GM23248 (cell line): ENCODE measurements at places on chromosomes 5 and 9. TPM values are rescaled to one million over a fixed set of nuclear protein-coding genes. Genes with fewer than 3 reads are reported as not detected.

- H3K4me3 ChIP-seq: no peak overlapping the region
- no peaks in the 10 kb centered on the region for H3K36me3 ChIP-seq
- H3K4me1 ChIP-seq: no peaks in the 10 kb centered on the region
- H3K27me3 ChIP-seq: no peaks in the 10 kb centered on the region
- H3K27ac ChIP-seq: no peak overlapping the region
Measured at GRCh38 chr5:7714119-7714518, 136.8 kb downstream of the CFAP90 start.

UBLCP1 gene
- 24.5 and 38.2 TPM in 2 replicates for total RNA-seq

GRCh38 chr5:139407517-139407916 is 3.6 kb upstream of the SPATA24 start:
- H3K27ac ChIP-seq: no peak overlapping the region
- H3K36me3 ChIP-seq: no peaks in the 10 kb centered on the region
- peaks cover 29% of the 10 kb centered on the region for H3K4me1 ChIP-seq
- H3K27me3 ChIP-seq: no peaks in the 10 kb centered on the region
- DNase-seq: no peak

- H3K36me3 ChIP-seq: no peaks in the 10 kb centered on the region
- no peak overlapping the region for H3K4me3 ChIP-seq
- DNase-seq: peak; percentile 65
Measured at GRCh38 chr5:152532714-152533113, 127.6 kb upstream of the NMUR2 start.

DNA sequence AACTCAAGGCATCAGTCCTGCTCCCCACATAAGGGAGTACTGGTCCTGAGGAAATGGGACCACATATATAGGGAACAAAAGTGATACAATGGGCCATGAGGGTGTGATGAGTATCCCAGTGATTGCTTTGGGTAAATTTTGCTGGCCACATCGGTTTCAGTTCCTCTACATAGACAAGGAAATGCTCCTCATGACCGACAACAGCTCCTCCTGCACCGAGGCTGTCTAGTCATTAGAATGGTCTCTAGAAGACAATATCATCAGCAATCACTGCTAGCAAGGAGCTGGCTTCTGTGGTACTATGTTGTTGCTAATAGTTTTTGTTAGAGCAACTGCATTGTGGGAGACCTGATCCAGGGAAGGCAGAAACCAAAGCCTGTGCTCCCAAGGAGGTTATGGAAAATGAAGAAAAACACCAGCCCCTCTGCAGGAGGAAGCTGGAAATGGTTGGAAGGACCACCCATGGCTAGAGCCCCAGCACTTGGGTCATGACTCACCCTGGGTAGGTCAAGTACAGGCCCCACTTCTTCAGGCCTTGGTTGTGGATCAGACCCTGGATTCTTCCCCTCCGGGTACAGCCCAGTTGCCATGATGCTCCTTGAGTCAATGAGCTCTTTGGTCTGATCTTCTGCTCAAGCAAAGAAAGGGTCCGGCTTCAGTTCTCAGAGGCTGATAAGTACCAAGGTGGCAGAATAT is 3.4 kb upstream of the CTSL start:
- H3K36me3 ChIP-seq: peaks cover 2% of the 10 kb centered on the region; the same call in 1 of the 2 replicates
- no peaks in the 10 kb centered on the region for H3K27me3 ChIP-seq
- no peak overlapping the region for H3K4me3 ChIP-seq
- no peak overlapping the region for H3K27ac ChIP-seq

DNA sequence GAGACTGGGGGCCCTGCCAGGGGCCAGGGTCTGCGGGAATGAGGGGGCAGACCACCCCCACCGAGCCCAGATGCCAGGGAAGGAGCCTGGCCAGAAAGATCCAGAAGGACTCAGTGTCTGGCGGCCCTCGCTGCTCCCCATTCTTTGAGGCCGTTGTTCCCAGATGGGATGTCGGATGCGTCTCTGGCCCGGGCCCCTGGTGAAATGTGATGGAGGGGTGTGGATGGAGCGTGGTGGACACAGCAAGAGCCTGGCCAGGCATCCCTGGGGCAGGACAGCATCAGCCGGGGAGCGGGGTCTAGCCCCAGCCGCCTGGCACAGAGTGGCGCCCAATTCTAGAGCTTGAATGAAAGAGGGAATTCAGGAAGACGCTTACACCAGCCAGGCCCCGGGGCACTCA is 46.2 kb upstream of the NKD2 start:
- H3K4me3 ChIP-seq: no peak overlapping the region
- H3K27ac ChIP-seq: no peak overlapping the region
- peaks cover 24% of the 10 kb centered on the region; the same call in 1 of the 2 replicates for H3K27me3 ChIP-seq
- H3K4me1 ChIP-seq: peaks cover 25% of the 10 kb centered on the region
- H3K36me3 ChIP-seq: no peaks in the 10 kb centered on the region
- no peak for DNase-seq

GRCh38 chr5:89480406-89481007 is 597.5 kb upstream of the MEF2C start:
- H3K27ac ChIP-seq: no peak overlapping the region
- no peaks in the 10 kb centered on the region for H3K27me3 ChIP-seq
- H3K36me3 ChIP-seq: no peaks in the 10 kb centered on the region
- H3K4me1 ChIP-seq: no peaks in the 10 kb centered on the region
- peak; percentile 12 for DNase-seq
- H3K4me3 ChIP-seq: no peak overlapping the region

- peak; percentile 77 for DNase-seq
- H3K4me1 ChIP-seq: 0 out of 2 replicates have a peak, but pooled peaks cover 5% of the 10 kb centered on the region
- no peaks in the 10 kb centered on the region for H3K27me3 ChIP-seq
Measured at GRCh38 chr5:93580063-93580926, 724 bp downstream of the NR2F1-AS1 start.
